Hematopoietic multipotent progenitor cell treated with erythropoietin and hydrocortisone succinate and interleukin-3 and kit ligand, for 6 days (in vitro differentiated cells): ENCODE measurements at places on chromosomes 7 and 10.

- no peak for DNase-seq
These were observed 67.9 kb downstream of the CACNA2D1 start for GRCh38 chr7:82375713-82376112.

GRCh38 chr10:62327885-62328284 lies 46.3 kb upstream of the ZNF365 start:
- no peak for DNase-seq

DNA sequence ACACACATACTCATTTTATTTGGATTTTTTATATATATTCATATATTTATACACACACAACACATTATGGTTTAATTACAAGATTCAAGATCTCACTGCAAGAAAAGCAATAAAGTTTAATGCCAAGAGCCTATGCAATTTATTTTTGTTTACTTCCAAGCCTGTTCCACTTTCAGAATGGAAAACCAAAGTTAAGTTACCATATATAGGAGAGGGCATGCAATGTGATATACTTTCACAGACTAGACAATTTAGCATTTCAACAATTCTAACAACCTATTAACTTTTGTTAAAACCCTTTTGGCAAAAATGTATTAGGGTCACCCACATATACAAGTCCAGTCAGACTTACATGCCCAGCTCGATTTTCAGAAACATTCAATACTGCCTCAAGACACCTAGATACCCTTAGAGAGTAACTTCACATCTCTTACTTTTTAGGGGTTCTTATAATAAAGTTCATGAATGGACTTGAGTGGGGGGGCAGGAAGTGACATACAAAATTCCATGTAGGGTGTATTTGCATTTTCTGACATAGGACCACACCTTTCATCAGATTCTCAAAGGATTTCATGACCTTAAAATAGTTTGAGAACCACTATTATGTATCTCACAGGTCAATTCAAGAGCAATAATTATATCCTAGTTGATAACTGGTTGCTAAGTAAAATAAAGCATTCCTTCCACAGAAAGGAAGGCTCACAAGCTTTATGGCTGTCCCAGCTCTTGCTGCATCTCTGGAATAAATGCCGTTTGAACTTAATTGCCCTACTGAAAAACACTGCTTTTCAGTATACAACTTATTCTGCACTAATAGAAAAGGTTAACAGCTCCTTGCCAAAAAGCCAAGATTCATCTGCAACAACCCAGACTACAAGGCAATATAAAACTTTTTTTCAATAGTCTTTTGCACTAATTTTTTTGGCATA lies 2.5 kb downstream of the P4HA1 start:
- DNase-seq: peak; percentile 36

DNA sequence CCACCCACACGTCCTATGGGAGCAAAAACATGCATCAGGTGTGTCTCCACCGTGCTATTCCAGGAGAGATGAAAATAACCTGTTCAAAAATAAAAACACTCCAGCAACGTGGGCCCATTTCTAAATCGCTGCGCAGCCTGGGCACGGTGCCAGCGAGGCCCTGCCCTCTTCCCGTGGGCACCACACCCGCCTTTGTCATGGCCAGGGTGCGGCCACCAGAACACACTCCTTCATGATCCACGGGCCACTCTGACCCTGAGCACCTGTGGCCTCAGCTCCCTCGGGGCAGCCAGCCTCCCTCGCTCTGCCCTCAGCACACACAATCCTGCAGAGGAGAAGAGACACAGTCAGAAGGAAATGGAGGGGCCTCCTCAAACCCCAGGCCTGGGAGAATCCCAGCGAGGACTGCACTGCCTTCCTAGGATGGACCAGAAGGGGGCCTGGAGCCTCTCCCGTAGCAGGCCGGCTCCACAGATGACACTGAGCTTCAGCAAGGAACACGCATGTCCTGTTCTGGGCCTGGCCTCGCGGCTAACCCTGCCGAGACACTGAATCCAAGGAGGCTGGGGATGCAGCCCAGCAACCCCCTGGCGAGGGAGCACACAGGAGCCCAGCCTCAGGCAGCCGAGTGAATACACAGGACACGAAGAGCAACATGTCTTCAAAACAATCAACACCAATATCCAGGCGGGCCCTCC lies 169.0 kb downstream of the MAD1L1 start:
- DNase-seq: peak; percentile 61

DNA sequence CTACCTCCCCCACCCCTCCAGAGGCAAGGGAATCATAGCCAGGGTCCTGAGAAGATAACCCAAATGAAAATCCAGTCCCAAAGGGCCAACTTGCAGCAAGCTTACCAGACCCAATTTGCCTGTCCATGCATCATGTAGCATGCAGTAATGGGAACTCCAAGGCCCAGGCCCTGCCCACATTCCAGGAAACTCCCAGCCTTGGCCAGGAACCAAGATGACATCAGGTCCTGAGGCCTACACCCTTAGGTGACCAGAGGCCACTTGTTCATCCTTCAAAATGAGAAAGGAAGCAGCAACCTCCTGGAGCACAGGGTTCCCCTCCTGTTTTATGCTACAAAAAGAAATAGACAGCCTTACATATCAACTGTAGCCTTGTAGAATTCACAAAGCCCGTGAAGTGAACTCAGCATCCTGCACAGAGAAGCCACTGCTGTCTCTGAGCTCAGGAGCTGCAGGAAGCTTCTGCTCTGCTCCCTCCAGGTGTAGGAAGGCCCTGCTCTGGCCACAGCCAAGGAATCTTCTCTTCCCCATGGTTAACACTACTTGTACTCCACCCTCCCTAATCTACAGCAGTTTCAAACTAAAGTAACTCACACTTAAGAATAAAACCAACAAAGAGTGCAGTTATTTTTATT lies 30.3 kb upstream of the GRB10 start:
- DNase-seq: no peak

DNA sequence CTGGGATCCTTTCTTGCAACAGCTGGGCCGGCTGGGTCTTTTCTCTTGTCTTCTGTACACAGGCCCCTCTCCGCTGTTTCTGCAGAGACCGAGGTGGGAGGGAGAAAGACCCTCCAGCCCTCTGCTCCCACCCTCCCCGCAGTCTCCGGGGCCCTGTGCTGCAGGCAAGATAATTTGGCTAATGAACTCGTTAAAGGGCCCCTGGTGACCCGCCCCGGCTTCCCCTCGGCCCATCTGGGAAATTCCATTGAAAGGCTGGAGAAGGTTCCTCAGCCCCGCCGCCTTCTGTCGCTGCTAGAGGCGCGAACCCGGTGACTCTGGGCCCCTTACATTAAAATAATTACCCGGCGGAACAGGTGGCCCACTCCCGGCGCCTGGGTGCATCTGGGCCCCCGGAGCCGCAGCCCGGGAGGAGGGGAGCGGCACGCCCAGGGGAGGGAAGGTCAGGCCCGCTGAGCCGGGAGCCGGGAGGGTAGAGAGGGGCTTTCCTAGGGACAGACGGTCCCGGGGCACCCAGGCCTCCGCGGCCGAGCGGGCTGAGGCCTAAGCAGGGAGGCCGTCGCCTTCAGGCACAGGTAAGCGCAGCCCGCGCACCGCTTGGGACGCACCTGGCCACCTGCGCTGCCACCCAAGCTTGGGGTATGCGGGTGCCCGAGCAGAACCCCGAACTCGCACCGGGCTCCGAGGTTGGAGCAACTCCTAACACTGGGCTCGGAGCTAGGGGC lies 7.3 kb upstream of the MNX1 start:
- DNase-seq: no peak

DNA sequence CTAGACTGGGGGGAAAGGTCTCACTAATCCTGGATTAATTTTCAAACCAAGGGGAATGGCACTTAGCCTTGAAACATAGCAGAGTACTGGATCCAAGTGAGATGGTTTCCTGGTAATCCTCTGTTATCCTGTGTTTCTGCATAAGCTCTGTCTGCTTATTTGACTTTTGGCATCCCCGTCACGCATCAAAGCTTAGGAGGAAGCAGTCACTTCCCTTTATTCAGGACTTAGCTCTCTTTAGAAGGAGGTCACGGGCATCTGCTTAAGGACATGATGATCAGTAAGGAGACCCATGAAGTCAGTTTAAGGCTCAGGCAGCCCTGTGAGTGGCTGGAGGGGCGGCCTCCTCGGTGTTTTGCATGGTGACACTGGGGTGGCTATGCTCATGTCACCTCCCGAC lies 30.0 kb downstream of the TSPAN15 start:
- peak; percentile 22 for DNase-seq

DNA sequence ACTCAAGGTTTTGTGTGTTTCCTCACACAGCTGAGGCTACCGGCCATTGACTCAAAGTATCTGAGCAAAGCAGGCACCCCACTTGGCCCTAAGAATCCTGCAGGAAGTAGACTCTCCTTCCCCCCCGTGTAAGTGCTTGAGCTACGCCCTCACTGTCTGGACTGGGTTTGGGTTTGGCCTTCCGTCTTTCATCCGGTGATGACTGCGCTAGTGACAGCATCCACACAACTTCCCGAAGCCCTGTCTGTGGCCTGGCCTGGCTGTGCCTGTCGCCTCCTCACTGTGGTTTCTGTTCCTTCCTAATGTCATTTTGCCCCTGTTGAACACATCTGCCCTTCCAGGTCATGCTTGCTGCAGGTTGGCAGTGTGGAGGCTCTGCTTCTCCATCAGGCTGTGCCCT lies 14.5 kb downstream of the C7orf57 start:
- no peak for DNase-seq

DNA sequence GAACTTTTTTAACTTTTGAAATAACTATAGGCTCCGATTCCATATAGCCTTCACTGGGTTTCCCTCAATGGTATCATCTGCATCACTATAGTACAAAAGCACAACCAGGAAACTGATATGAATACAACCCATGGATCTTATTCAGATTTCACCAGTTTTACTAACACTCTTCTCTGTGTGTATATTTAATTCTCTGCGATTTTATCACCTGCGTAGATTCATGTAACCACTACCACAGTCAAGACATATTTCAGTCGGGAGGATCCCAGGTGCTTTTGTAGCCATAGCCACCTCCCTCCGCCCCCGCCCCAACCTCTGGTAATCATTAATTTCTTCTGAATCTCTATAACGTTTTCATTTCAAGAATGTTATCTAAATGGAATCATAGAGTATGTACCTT lies 82.8 kb upstream of the C7orf33 start:
- DNase-seq: no peak

DNA sequence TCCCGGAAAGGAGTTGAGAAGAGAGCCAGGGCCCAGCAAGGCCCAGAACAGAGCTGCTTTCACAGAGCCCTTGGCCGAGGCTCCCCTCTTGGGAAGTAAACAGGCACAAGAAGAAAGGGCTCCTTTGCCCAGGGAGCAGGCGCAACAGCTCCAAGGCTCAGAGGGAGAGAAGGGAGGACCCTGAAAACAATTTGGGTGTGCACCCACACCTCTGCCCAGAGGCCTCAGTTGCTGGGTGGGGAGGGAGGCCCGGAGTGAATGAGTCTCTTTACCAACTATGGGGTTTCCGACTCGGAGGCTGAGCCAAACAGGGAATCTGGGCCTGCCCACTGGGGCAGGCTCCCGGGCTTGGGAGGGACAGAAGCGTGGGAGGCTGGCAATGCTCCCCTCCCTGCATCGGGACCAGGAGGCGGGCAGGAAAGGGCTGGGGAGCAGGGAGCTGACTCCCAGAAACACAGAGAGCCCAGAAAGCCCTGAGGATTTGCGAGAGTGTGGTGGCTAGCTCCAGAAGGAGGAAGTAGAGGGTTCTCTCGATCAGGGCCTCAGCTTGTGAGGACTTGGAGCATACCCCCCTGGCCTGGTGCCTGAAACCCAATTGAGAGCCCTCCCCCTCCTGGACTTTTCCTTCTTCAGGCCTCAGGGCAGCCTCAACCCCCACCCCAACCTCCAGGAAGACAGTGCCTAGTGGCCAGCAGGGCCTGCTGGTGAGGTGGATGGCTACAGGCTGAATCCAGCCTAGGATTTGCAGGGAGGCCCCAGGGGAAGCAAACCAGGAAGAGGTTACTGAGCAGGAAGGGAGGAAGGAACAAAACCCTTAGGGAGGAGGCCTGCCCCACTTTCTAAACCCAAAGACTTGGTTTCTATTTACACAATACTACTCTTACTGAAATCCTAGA lies 6.2 kb downstream of the C10orf105 start:
- DNase-seq: peak; percentile 56

DNA sequence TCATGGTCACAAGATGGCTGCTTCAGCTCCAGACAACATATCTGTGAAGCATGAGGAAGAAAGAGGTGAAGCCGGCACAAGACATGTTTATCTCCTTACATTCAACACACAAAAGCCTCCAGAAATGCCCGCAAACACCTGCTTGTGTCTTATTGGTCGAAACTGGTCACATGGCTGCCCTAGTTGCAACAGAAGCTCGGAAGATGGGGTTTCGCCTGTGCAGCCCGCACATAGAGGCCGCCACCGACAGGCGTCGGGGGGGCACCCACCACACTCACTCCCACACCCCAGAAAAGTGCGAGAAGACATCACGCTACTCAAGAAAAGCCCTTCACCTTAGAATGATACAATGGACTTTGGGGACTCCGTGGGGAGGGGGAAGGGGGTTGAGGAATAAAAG lies 63.0 kb upstream of the MGMT start:
- no peak for DNase-seq

DNA sequence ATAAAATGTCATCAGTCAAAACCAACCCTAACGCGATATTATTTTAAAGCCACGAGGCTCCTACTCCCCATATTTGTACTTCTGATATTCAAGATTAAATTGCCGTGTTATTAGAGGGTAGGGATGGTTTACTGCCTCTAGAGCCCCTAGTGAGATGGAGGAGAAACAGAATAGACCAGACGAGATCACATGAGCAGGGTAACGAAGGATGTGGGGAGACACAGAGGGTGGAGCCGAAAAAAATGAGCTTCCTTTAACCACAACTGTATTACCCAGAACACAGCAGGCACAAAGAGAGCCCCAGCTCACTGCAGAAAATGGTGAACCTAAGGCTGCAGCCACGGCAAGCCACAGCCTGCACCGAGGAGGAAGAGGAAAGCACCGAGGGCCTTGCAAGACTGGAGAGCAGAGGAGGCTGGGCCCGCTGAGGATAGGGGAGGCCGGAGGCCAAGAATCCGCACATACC lies 14.3 kb downstream of the ZC3HAV1 start:
- DNase-seq: peak; percentile 97

DNA sequence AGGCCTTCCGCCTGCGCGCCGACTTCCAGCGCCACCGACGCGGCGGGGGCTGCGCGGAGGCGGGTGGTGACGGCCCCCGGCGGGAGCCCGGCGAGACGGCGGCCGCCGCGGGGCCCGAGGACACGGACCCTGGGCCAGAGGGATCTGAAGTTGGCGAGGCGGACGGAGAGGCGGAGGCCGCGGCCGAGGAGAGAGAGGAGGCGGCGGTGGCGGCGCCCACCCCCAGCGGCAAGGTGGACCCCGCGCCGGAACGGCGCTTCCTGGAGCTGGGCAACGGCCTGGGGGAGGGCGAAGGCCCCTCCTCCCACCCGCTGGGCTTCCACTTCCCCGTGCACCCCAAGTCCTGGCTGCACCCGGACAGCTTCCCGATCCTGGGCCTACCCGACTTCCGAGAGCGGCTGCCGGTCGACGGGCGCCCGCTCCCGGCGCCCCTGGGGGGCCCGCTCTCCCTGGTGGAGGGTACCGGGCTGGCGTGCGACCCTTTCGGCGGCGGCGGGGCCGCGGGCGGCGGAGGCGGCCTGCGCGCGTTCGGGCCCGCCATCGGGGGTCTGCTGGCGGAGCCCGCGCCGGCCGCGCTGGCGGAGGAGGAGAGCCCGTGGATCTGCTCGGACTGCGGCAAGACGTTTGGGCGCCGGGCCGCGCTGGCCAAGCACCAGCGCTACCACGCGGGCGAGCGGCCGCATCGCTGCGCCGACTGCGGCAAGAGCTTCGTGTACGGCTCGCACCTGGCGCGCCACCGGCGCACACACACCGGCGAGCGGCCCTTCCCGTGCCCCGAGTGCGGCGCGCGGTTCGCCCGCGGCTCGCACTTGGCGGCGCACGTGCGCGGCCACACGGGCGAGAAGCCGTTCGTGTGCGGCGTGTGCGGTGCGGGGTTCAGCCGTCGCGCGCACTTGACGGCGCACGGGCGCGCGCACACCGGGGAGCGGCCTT lies 16.2 kb downstream of the ZNF316 start:
- DNase-seq: no peak
